A549 treated with GW870086 at 1 μM for 4 hours (cell line): ENCODE measurements at places on chromosomes 3 and 15. TPM values are rescaled to one million over a fixed set of nuclear protein-coding genes. Genes with fewer than 3 reads are reported as not detected.

The RBP2 gene
- total RNA-seq = not detected in 5 replicates

The MNS1 gene
- total RNA-seq = 2.1 to 3.1 TPM (median 3.0 TPM) in 5 replicates

The GNAI2 gene
- 36.6 to 47.7 TPM (median 45.5 TPM) in 5 replicates for total RNA-seq

The FANCD2OS gene
- not detected in 5 replicates for total RNA-seq
